Skin of body (tissue), 3 donors: ENCODE measurements at places on chromosomes 5 and 9.

DNA sequence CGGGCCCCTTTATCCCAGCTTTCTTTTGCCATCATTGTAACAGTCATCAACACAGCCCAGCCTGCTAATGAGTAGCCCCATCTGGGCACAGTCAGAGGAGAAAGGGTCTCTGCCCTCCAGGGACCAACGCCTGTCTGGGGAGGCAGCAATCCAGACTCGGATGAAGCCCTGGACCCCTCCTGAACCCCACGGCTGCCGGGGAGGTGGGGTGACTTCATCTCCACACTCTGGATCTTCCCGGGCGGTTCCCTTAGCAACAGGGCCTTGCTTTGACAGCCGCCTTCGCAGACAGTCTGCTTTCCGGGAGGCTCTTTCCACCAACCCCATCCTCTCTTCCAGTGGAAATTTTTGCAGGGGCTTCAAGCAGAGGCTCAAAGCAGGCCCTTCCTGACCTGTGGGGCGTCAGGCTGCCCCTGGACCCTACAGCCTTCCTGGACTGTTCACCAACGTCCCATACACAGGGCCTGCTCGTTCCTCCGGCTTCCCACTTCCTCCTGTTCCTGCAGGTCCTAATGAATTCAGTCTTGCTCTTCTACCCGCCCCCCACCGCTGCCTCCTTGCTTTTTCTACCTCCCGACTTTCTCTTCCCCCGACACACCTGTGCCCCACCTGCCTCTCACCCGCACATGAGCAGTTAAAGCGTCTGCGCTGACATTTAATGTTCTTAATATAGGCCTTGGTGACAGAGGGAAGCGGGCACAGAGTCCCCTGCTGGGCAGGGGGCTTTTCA lies 161.7 kb upstream of the MVB12B start:
- no peak for DNase-seq

DNA sequence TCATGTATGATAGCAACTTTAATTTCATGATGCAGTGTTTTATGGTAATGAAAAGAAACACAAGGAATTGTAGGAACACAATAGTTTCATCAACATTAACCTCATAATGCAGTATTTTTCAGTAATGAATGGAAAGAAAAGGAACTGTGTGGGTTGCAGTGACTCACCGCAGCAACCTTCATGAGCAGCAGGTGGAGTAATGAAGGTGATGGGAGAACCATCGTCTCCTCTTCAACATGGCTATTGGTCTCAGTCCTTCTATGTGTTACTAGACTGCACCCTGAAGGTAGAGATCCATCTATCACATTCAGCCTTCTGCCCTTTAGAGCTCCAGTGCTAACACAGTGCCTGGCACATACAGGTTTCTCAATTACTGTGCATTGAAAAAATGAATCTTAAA lies 58.0 kb downstream of the TMEM215 start:
- no peak for DNase-seq

- DNase-seq: no peak
Observed at GRCh38 chr9:127349483-127350113, 47.4 kb upstream of the SLC2A8 start.

- no peak for DNase-seq
Observed at GRCh38 chr5:32869216-32869615, 158.1 kb downstream of the NPR3 start.

- no peak for DNase-seq
Observed at GRCh38 chr9:35771534-35771933, 17.5 kb upstream of the MSMP start.

DNA sequence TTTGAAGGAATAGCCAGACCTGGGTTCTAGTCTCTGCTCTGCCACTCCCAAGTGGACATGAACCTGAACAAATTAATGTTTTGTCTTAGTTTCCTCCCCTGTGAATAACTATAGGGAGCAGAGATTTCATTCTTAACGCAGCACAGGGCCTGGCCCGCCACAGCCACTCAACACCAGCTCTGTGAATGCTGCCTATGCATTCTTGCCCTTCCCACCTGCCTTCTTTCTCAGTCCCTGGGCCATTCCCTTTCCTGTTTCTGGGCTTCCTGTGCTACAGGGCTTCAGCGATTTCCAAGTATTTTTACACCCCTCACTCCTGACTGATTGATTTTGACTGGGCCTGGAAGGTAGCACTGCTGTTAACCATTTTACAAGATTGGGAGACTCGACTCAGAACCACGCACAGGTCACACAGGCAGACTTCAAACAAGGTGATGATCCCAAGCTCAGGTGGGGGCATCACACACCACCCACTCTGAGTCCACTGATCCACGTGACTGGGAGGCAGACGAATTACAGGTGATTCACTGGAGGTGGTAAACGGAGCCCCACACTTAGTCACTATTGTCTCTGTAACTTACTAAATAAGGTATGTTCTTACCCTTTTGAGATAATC lies 21.4 kb downstream of the PTPN3 start:
- no peak for DNase-seq
